Myocyte (in vitro differentiated cells): ENCODE measurements at places on chromosomes 5 and 9. TPM values are rescaled to one million over a fixed set of nuclear protein-coding genes. Genes with fewer than 3 reads are reported as not detected.

- no peak for DNase-seq
Measured at GRCh38 chr5:133708331-133708850, 96.0 kb upstream of the FSTL4 start.

- DNase-seq, result peak; percentile 87
Measured at GRCh38 chr9:122125158-122125508, 32.0 kb upstream of the TTLL11 start.

GRCh38 chr5:171315386-171315891 lies 6.4 kb downstream of the TLX3 start:
- no peak for DNase-seq

- DNase-seq, result peak; percentile 32
Measured at GRCh38 chr9:86324308-86324707, 29.9 kb downstream of the TUT7 start.

DNA sequence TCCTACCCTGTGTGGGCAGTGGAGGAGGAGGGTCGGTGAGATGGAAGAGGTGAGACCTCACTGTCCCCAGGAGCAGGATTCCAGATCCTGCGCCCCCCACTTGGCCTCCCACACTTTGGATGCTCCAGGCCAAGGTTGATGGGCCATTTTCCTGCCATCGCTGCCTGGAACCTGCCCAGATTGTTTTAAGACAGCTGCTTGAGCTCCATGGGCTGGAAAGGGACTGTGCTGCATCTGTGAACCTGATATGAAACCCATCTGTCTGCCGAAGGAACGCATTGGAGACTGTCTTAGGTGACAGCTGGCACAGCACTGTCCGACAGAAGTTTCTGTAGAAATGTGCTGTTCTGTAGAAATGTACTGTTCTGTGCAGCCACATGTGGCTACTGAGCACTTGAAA lies 72.7 kb upstream of the SLC25A48 start:
- DNase-seq, result peak; percentile 43

DNA sequence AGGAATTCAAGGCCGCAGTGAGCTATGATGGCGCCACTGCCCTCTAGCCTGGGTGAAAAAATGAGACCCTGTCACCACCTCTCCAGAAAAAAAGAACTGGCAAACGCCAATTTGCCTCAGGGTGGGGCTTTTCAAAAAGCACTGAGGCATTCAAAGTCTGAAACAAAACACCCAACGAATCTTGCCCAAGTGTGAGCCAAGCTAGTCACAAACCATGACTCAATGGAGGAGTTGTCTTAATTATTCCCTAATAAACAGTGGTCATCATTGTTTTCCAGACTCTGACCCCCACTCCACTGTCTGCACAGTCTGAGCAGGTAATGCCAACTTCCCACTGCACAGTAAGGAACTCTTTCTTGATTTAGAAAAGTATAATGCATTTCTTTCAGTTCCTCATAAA lies 16.8 kb downstream of the FRMD3 start:
- DNase-seq, result no peak

- no peak for DNase-seq
Measured at GRCh38 chr9:72140586-72140985, 8.7 kb upstream of the GDA start.

GRCh38 chr5:147753765-147754164 lies 28.8 kb downstream of the JAKMIP2 start:
- DNase-seq, result no peak

- DNase-seq, result peak; percentile 30
Measured at GRCh38 chr5:68522863-68523262, 307.3 kb downstream of the PIK3R1 start.

DNA sequence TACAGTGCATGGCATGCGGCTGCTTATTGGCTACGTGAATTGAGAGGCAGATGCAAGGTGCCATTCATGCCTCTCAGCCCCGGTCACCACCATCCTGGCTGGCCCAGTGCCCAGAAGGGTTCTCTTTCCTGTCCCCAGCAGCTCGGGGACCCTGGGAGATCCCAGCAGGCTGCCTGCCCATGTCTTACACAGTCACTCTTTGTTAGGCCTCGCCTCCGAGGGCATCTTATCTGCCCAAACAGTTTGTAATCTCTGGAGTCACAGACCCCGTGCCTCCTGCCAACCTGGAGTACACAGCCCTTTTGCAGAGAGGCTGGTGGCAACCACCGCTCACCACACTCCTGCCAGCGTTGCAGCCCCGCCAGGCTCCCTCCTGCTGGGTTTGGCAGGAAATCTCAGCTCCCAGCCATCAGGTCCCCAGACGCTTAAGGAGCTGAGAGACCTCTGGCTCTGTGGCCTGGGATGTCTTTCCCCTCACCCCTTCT lies 7.0 kb upstream of the AK1 start:
- DNase-seq, result peak; percentile 51

GRCh38 chr5:160039810-160040470 lies 31.0 kb downstream of the TTC1 start:
- DNase-seq, result no peak

DNA sequence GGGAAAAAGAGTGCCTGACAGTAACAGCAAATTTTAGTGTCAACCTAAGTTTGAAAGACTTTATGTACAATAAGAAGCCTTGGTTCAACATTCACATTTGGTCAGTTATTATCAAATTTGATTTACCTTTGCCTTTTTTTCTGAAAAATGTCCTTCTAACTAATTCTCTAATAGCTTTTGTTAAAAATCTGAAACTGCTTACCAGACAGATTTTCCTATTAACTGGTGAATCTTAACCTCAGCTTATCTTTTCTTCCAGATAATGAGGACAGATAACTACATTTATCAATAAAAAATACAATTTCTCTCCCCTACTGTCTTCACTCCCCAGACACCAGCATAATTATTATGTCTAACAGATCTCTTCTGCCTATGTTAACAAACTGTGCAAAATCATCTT lies 988.5 kb downstream of the CDH18 start:
- DNase-seq, result no peak

GRCh38 chr5:97412959-97413358 lies 229.9 kb upstream of the RIOK2 start:
- peak; percentile 82 for DNase-seq

DNA sequence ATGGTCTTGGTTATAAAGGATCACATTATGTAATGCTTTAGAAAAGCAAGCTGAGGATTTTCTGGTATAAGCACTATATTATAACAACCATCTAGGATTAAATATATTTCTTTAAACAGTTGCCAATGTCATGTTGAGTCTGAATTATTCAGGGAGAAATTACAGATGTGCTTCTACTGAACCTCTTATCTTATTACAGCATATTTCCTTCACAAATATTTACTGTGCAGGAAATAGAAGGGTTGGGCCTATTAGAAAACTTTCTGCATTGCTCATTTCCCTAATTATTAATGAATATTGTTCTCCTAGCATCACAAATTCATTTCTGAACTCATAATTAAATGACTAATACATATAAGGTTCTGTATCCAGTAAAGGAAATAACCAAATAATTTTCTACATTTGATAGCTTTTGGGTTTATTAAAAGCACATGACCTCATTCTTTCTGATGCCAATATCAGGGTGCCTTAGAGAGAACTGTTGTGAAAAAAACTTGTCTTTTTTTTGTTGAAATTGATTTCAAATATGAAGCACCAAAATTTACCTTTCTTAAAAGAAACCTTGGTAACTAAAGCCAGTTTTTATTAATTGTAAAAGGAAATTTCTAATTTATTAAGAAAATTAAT lies 476.8 kb upstream of the PTGER4 start:
- no peak for DNase-seq

GRCh38 chr9:111272581-111272980 lies 57.4 kb downstream of the OR2K2 start:
- DNase-seq, result no peak

GRCh38 chr5:95280401-95281095 lies 4.3 kb downstream of the MCTP1 start:
- DNase-seq, result no peak

- DNase-seq, result no peak
Measured at GRCh38 chr5:10981932-10982331, 220.9 kb upstream of the DAP start.

GRCh38 chr9:28073270-28073669 lies 500.0 kb upstream of the C9orf72 start:
- peak; percentile 81 for DNase-seq

The ZFP2 gene
- total RNA-seq, result 1.2 and 4.0 TPM in 2 replicates

The CCNI2 gene
- total RNA-seq, result not detected in 2 replicates

The AQP7 gene
- 0.10 and 0.48 TPM in 2 replicates for total RNA-seq

The LECT2 gene
- not detected in 2 replicates for total RNA-seq
